ENCODE measurements at places on chromosomes 11 and 22.

DNA sequence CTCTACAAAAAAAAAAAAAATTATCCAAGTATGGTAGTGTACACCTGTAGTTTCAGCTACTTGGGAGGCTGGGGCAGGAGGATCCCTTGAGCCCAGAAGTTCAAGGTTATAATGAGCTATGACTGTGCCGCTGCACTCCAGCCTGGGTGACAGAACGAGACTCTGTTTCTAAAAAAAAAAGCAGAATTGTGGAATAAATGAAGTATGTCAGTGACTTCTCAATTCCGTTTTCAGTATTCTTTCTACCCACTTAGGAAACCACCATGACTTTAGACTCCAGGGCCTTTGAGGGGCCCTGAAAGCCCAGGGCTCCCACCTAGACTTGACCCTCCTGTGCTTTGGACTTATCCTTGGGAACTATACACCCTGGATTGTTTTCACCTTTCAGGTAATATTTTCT lies 6.5 kb upstream of the NUP160 start:
- no peak for DNase-seq

DNA sequence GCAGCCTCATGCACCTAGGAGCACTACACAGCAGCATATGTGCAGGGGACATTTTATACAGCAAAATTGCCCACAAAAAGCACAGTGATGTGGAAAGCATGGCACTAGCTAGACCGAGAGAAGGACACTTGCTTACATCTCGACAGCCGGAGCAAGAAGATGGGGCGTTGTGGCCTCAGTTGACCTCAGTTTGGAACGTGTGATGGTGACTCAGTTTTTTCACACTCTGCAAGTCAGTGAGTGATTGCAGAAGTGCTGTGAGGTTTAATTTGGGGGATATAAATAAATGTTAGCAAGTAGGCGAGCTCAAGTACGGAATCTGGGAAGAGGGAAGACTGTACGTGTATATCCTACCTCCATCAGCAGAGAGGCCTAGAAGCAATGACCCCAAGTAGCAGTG lies 23.3 kb downstream of the LRP5 start:
- no peak for DNase-seq

DNA sequence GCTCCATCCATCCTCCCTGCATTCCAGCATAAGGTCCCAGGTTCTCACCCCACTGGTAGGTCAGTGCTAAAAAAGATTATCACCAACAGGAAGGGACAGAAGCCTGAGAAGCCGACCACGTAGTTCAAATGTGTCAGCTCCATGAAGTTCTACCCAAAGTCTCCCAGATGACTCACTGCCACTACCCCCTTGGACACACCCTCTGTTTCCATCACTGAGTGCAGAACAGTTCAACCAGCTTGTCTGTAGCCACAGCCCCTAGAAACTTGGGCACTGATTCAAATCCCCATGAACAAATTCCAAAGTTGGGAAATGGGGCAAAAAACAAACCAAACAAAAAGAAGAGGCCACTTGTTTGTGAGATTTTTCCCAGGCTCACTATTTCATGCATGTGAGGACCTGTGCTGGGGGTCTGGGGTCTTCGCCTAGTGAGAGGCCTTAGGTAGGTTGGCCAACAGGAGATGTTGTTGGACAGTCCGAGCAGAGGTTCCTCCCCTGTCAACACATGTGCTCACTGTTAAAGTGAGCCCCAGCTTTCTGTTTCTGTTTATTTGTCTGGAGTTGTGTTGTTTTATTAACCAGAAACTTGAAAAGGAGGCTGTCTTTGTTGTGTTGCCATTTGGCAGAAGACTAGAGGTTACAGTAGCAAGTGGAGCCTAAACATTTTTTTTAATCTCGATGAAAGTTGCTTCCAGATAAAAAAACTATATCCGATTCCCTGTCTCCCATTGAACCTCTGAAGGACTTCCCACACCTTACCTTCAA lies 24.2 kb upstream of the FLI1 start:
- DNase-seq, result no peak

- no peak for DNase-seq
These were observed 28.1 kb upstream of the MN1 start for GRCh38 chr22:27829620-27830019.

GRCh38 chr11:118921121-118921928 lies 4.4 kb downstream of the BCL9L start:
- DNase-seq, result no peak
